ENCODE measurements at places on chromosomes 7 and 10.

DNA sequence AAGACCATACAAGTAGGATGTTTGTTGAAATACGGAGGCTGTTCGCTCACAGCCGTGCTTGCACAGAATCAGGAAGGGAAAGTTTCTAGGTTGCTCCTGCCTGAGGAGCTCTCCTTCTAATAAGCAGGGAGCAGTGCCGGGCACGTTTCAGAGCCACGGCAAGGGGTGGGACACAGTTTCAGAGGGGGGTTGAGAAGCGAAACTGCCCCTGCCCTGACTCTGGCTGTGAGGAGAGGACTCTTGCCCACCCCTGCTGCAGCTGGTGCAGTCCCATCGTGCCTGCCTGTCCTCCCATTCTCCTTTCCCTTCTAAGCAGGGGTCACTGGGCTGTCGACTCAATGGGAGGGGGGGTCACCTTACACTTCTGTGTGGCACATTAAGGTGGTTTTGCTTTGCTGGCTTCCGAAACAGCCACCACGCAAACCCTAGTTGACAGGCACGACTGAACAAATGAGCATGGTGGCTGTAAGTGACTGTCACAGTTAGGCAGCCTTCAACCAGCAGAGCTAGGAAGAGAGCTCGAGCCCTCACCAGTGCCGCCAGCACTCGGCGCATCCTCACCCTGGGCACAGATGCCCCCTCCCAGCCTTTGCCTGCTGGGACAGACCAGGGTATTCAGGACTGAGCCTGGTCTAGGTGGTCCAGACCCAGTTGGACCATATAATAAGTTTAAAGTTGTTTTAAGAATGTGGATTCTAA is 37.5 kb downstream of the ZNF467 start:
- no peak for DNase-seq

DNA sequence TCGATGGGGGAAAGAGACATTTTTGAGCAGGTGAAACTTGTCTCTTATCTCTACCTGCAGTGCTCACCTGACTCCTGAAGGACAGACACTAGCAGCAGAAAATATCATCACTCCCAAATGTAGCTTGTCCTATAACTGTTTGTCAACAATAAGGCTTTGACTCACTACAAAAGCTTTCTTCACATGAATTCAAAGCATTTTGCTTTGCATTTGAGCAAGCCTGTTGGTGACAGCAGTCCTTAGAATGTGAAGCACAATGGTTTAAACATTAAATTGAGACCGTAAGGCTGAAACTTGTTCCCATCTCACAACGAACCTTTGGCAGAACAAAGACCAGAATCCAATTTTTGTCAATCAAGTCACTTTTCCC is 30.6 kb upstream of the ZNRF2 start:
- DNase-seq = no peak

GRCh38 chr10:71319042-71319799 is at the start of gene SLC29A3:
SLC29A3 (plus strand) TSS chr10:71319259; CDS start chr10:71319310, 51 bp downstream.
- peak; percentile 79 for DNase-seq

DNA sequence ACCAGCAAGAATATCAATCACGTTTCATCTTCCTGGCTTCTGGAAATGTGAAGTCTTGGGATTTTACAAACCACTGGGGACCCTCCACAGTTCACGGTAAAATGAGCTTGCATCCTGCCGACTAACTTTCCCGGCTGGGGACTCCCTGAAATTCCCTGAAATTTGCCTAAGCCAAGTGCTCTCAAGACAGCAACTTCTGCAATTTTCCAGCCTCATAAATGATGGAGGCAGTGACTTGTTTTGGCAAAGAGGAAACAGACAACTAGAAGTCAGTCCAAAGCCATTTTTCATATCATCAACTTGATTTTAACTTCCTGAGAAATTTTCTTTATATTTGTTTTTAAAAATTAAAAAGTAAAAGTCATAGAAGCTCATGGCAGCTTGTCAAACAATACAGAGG is 212.3 kb downstream of the FANK1 start:
- no peak for DNase-seq

- no peak for DNase-seq
These were observed 25.9 kb downstream of the ADCY1 start for GRCh38 chr7:45599851-45600706.

DNA sequence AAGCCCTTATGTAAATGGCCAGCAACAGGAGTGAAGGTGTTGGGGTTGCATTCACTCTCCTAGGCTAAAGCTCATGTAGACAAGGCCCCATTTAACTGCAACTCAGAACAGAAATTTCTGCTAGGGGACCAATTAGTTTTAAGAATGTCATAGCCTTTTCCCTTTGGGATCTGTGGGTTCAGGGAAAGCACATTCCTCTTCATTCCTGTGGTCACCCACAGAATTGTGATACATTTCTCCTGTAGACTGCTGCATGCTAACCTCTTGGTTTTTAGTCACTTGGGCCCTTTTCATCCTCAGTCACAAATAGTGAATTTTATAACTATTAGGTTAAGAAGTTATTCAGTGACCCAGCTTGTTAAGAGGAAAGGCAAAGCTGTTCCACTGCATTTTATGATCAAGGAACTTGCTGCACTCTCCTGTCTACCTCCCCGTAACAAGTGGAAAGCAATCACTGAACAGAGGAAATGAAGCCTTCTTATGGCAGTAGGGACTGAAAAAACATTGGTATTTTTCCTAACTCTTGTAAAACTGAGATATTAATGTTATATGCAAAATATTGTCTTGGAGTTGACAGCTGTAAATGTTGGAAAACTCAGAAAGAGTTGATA is 124.9 kb downstream of the SND1 start:
- peak; percentile 85 for DNase-seq

DNA sequence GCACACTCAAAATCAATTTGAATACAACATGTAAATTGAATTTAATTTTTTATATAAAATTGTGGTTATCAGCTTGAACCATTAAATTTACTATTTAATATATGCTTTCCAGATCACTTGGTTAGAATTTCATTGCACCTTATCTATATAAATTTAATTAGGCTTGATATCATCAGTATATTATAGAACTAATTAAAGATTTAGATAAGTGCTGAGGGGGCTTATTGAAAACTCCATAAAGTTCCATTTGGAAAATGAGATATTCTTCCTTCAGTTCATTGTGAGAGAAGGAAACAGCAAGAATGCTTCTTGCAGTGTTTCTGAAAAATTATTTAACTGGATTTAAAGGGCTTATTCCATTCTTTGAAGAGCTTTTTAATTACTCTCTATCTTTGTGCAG is 85.7 kb upstream of the LRGUK start:
- no peak for DNase-seq

GRCh38 chr10:1078668-1079067 is 22.5 kb downstream of the WDR37 start:
- DNase-seq = no peak

DNA sequence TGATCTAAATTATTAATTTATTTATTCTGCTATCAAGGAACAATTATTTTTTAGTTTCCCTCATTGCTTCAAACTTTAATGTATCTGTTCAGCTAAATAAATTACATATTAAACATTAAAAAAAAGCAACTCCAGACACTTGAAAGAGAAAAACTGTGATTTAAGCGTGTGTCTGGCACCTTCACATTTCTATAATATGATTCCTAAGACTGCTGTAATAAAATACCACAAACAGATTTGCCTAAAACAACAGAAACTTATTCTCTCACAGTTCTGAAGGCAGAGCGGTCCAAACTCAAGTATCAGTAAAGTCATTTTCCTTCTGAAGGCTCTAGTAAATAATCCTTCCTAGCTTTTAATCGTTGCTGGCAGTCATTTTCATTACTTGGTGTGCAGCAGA is 580.4 kb upstream of the KCND2 start:
- DNase-seq = no peak

GRCh38 chr7:12629816-12630512 is 57.5 kb upstream of the ARL4A start:
- no peak for DNase-seq

DNA sequence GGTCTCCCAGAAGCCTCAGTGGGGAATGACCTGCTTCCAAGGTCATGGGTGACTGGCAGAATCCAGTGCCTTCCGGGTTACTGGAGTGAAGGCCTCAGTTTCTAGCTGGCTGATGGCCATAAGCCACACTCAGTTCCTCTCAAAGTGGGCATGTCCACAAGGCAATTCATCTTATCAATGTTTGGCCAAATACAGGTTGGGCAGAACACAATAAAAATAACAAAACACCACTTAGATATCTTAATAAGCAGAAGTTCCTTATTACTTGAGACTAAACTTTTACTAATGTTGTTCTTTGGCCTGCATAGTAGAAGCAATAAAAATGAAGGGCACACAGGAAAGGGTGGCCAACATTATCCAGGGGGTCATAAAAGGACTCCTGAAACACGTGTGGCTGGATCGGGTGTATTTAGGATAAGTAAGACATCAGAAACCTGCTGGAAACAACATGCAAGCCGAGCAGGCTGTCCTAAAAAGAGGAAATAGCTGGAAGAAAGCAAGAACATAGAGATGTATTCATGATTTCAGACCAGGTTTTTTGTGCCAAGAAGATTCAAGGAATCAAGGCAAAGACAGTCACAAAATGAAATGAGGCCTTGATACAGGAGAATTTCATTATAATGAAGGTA is 19.6 kb upstream of the AKR1C2 start:
- no peak for DNase-seq

DNA sequence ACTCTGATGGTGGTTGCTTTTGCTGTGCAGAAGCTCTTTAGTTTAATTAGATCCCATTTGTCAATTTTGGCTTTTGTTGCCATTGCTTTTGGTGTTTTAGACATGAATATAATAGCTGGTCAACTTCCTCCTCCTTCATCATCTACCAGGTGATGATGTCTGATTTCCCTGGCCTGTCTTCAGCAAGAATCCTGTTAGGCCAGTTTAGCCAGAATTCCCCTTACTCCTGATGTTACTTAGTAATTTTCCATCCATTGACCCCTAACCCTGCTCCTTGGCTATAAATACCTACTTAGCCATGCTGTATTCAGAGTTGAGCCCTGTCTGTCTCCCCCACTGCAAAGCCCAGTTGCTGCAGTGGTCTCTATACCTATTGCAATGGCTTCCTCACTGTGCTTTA is 91.4 kb downstream of the ZNF777 start:
- no peak for DNase-seq

- DNase-seq = peak; percentile 56
These were observed 578 bp downstream of the CACUL1 start for GRCh38 chr10:118754229-118754555.

DNA sequence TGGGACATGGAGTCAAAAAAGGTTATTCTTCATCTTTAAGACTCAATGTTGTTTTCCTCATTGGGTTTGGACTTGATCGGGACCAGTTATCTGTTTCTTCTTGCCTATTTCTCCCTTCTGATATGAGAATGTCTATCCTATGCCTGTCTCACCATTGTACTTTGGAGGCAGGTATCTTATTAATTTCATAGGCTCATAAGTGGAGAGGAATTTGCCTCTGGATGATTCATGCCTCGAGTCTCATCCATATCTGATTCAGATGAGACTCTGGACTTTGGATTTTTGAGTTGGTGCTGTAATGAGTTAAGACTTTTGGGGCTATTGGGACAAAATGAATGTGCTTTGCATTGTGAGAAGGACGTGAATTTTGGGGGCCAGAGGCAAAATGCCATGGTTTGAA is 36.2 kb upstream of the CCDC7 start:
- DNase-seq = peak; percentile 19

- peak; percentile 78 for DNase-seq
These were observed 1.6 kb downstream of the TIAL1 start for GRCh38 chr10:119595134-119595675.

DNA sequence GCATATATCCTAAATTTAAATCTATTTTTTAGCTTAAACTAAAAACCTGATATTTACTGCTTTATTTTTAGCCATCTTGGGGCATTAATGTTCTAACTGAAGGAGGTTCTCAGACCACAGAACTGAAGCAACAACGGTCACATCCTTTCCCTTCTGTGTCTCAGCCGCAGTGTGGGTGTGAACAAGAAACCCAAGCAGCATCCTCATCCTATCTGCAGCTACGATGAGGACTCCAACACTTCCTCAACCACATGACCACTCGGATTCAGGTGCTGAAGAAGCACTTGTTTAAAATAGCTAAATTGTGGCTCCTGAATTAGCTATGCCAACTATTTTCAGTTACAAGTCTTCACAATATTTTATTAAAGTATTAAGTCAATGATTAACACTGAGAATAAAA is 5.3 kb downstream of the ESYT2 start:
- DNase-seq = peak; percentile 35

DNA sequence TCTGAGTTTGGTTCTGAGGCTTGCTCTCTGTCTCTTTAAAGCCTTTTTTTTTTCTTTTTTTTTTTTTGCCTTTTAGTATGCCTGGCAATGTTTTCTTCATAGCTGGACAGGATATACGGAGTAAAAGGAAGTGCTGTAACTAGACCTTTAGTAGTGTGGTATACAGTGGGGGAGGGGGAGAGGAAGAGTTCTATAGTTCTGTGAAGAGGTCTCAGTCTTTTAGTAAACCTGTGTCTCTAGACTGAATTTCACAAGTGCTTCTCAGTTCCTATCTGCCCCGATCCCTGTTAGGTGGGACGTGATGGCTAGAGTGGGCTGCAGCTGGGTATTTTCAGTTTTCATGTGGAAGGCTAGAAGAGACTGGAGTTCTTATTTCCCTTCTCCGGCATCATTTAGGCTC is 3.1 kb upstream of the ABCC2 start:
- peak; percentile 93 for DNase-seq

DNA sequence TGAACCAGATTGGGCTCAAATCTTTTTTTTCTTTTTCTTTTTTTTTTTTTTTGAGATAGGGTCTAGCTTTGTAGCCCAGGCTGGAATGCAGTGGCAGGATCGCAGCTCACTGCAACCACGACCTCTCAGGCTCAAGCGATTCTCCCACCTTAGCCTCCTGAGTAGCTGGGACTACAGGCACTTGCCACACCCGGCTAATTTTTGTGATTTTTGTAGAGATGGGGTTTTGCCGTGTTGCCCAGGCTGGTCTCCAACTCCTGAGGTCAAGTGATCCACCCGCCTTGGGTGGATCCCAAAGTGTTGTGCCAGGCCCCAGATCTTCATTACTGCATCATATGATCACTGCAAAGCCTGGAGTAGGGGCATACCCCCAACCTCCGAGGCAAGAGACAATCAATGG is 2.8 kb downstream of the DNAJC30 start:
- no peak for DNase-seq

DNA sequence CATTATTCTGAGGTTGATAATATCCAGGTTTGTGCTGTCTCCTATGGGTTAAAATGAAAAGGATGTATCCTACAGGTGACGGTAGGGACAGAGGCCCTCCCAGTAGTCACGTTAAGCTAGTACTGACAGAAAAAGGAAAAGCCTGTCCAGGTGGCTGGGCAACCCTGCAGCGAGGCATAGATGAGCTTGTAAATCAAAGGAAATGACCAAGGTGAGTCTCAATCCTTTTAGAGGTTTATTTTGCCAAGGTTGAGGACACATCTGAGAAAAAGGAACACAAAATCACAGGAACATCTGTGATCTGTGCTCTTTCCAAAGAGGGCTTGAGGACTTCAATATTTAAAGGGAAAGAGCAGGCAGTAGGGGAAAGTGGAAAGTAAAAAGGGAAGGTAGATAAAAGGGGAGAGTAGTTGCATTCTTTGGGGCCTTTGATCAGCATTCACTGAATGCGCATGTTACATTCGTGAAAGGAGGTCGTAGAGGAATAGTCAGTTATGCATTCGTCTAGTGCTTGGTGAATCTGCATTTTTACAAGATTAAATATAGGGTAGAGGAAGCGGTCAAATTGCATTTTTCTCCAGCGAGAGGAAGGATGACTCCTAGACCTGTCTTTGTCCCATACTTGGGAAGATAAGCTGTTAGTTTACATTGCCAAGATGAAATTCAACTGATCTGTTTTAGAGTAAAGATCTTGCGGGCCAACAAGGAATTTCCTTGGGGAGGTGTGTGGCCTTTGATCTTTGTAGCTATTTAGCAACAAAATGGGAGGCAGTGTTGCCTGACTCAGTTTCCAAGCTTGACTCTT is 884 bp upstream of the GSTO1 start:
- DNase-seq = peak; percentile 42

GRCh38 chr10:116721547-116722392 is 20.6 kb downstream of the HSPA12A start:
- no peak for DNase-seq

- peak; percentile 82 for DNase-seq
These were observed 41.4 kb downstream of the COL1A2 start for GRCh38 chr7:94436018-94436604.
